ENCODE measurements at places on chromosomes 16 and 17. TPM values are rescaled to one million over a fixed set of nuclear protein-coding genes. Genes with fewer than 3 reads are reported as not detected.

The GPR142 gene
- not detected for total RNA-seq

The CD300LG gene
- total RNA-seq = not detected

The VAT1L gene
- not detected for total RNA-seq

The TMC7 gene
- not detected for total RNA-seq

The ZG16 gene
- total RNA-seq = not detected

The PARD6A gene
- 11.5 TPM for total RNA-seq

The MRPS34 gene
- total RNA-seq = 179 TPM

The P3H4 gene
- 8.6 TPM for total RNA-seq

The TMEM114 gene
- not detected for total RNA-seq

The OR1F1 gene
- not detected for total RNA-seq

The ANKRD40CL gene
- total RNA-seq = not detected

The SULT1A1 gene
- 9.9 TPM for total RNA-seq

DNA sequence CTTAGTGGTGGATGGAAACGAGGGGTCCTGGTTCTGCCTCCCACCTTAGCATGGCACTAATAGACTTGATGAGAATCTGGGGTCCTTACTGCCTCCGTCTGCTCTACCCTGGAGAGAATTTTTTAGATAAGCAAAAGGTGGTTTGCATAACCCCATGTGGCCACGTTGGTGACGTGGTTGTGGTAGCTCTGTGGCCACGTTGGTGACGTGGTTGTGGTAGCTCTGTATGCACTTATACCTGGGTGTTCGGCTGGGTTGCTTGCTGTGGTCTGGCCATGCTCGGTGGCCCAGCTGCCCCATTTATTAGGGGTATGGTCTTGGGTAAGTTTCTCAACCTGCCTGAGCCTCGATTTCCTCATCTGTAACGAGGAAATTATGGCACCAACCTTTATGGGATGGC, 13.0 kb downstream of the SPIRE2 start:
- H3K4me3 ChIP-seq = no peak overlapping the region
- H3K27me3 ChIP-seq = no peaks in the 10 kb centered on the region
- DNase-seq = peak; percentile 31

DNA sequence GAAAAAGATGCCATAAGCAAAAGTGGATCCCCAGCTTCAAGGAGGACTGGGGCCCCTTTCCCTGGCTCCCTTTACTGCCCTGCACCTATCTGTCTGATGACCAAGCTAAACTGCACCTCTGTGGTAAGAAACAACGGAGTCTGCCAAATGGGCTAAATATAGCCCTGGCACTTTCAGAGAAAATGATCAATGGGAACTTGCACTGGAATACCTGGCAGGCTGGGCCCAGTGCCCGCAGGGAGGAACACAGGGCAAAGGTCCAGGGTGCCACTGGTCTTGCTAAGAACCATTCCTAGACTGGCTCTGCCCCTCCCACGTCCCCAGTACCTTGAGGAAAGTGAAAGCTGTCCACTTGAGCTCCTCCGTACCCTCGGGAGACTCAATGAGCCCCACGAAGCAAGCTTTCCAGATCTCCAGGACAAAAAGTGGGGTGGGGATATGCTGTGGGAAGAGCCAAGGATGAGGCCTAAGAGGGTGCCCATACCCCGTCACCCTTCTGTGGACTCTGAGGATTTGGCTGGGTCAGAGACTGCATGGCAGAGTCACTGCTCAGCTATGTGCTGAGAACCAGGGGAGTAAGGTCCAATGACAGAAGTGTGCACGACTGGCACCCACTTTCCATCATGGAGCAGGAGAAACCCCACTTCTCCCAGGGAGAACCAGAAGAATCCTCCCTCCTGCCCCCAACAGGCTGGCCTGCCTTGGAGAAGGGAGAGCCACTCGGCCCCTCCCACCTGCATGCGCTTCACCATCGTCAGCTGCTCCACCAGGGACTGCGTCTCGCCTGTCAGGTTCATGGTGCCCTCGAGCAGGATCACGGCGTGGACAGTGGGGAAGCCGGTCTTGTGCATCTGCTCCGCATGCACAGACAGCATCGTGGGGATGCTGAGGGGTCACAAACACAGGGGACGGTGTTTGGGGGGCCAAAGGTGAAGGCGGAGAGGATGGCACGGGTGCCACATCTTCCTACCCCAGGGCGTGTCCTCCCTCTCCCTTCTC, 17.4 kb downstream of the CSF3 start:
- no peak for DNase-seq
- H3K36me3 ChIP-seq = peaks cover 47% of the 10 kb centered on the region
- H3K27me3 ChIP-seq = no peaks in the 10 kb centered on the region
- no peaks in the 10 kb centered on the region for H3K4me1 ChIP-seq
- no peak overlapping the region for H3K4me3 ChIP-seq

DNA sequence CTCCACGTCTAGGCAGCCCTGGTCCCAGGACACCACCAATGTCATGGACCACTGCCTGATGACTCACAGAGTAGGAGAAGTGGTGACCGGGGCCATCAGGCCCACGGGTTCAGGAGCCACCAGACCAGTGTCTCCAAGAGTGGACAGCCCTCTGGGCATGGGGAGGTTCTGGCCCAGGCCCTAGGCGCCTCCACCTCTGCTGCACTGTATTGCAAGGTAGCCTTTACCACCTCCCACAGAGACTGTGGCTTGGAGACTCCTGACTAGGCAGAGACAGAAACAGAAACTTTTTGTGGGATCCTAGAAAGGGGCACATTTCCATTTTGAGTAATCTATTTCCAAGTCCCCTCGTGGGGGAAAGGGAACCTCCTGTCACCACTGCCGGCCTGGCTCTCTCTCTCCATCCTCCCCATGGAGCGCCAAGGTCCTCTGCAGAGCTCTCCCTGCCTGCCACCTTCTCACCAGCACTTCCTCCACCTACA, 2.9 kb downstream of the CDIP1 start:
- H3K27ac ChIP-seq = peak overlapping the region; percentile 40
- H3K27me3 ChIP-seq = no peaks in the 10 kb centered on the region
- peak overlapping the region; percentile 24 for H3K4me3 ChIP-seq
- DNase-seq = no peak
- peaks cover 42% of the 10 kb centered on the region for H3K36me3 ChIP-seq
- H3K4me1 ChIP-seq = peaks cover 38% of the 10 kb centered on the region

DNA sequence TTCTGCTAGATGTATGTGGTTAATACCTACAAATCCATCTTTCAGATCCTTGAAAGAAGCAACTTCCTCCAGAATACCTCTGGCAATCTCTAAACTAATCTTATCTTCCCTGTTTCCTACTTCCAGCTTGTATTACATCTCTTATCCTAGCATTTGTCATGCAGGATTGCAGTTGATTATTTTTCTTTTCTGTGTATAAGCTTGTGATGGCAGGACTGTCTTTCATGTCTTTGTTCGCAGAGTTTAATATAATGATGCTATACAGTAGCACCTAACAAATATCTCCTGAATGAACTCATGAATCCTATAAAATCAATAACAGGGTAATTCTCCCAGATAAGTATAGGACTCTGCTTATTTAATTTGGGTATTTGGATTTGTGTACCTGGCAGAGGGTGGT, 12.2 kb upstream of the UBE2G1 start:
- no peaks in the 10 kb centered on the region for H3K36me3 ChIP-seq
- H3K27ac ChIP-seq = peak overlapping the region; percentile 25
- no peak overlapping the region for H3K4me3 ChIP-seq
- no peak for DNase-seq
- peaks cover 33% of the 10 kb centered on the region for H3K4me1 ChIP-seq

DNA sequence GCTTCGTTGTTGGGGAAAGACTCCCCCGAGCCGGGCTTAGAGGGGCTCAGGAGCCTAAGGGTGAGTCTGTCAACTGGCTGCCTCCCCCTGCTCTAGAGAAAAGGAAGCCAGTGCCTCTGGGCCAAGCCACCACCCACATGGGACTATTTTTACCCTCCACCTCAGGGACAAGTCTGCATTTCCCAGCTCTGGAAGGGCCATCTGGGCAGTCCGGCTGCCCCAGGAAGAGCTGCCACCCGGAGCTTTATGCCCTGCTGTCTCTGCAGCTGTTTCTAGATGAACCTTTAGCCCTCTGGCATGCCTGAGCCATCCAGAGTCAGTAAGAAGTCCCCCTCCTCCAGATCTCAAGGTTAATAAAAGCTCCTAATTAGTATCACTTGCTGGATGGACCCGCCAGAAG, 5.3 kb upstream of the RPRML start:
- no peak for DNase-seq
- no peak overlapping the region for H3K27ac ChIP-seq
- no peaks in the 10 kb centered on the region for H3K36me3 ChIP-seq
- H3K4me1 ChIP-seq = peaks cover 2% of the 10 kb centered on the region
- H3K27me3 ChIP-seq = peaks cover 29% of the 10 kb centered on the region

DNA sequence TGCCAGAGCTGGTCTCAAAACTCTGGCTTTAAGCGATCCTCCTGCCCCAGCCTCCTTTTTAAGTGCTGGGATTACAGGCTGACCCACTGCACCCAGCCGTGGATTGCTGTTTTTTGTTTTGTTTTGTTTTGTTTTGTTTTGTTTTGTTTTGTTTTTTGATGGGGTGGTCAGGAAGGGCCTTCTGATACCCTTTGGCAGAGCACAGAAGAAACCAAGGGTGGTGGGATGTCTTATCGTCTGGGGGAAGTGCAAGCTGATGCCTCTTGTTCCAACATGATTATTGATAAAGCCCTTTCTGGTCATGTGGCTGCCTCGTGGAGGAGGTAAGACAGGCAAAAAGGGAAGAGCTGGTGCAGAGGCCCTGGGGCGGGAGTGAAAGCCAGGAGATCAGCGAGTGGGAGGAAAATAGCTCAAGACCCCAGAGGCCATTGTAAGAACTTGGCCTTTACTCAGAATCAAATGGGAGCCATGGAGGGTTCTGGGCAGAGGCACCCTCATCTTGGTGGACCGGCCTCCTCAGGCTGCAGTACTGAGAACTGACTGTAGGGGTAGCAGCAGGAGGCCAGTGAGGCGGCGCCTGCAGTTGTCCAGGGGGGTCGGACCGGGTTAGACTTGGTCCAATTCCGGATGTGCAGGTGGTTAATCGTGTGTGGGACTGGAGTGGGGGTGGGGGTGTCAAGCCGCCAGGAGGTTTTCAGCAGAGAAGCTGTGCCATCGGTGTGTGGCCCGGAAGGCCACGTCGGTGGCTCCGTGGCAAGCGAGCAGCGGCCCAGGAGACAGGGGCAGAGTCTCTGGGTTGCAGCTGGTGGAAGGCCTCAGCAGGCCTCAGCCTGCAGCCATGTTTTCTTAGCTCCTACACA, 84.4 kb upstream of the GSE1 start:
- no peak for DNase-seq
- H3K27ac ChIP-seq = no peak overlapping the region
- H3K36me3 ChIP-seq = no peaks in the 10 kb centered on the region
- H3K4me3 ChIP-seq = no peak overlapping the region
- H3K27me3 ChIP-seq = peaks cover 2% of the 10 kb centered on the region

DNA sequence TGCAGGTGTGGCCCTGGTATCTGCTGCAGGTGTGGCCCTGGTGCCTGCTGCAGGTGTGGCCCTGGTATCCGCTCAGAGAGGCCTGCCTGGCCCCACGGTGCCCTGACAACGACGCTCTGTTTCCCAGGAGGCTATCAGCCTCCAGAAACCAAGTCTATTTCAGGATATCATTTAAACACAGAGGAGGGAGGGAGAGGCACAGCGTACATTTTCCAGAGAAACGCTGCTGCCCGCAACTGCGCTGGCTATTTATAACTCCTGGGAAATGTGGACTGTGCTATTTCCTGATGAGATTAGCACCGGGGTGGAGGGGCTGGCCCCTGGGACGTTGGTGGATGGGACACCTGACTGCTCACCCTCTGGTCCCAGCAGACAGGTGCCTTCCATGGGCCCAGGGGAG, 22.5 kb downstream of the TIMM22 start:
- no peak overlapping the region for H3K4me3 ChIP-seq
- no peaks in the 10 kb centered on the region for H3K4me1 ChIP-seq
- no peaks in the 10 kb centered on the region for H3K27me3 ChIP-seq

DNA sequence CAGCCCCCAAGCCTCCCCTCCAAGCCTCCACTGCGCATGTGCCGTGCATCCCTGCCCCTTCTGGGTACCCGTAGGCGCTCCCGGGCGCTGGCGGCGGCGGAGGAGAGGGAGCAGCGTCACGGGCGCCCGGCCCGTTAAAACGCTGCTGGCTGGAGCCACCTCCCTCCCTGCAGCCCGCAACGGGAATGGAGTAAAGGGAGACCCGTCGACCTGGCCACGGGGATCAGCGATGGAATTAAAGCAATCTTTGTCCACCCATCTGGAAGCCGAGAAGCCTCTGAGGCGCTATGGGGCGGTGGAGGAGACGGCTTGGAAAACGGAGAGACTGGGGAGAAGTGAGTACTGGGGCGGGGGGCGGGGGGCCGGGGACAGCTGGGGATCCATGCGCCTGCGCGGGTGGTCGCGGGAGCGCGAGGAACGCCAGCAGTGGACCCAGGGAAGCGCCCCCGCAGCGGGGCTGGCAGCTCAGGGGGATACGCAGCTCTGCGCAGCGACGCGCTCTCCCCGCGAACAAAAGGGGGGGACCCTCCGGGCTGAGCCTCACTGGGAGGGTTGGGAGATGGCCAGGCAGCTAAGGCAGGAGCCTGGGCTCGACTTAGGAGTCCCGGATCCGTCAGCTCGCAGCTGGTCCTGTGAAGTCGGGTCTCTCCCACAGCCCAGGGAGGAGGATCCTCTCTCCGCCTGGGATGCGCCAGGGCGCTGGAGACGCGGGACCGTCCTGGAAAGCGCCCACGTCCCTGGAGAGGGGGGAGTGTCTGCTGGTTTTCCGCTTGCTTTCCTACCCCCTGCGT, at the start of gene BMERB1:
Gene BMERB1, plus strand, starts transcription at position 164 of the 791 bp plus-strand sequence. Its CDS starts 66 bp downstream, at position 230.
- peaks cover 18% of the 10 kb centered on the region for H3K4me1 ChIP-seq
- H3K27me3 ChIP-seq = peaks cover 22% of the 10 kb centered on the region
- peak within 1 kb of the TSS; percentile 86 for H3K4me3 ChIP-seq
- peaks cover 4% of the 10 kb centered on the region for H3K36me3 ChIP-seq
- peak; percentile 33 for DNase-seq

- H3K27me3 ChIP-seq = peaks cover 16% of the 10 kb centered on the region
- no peak overlapping the region for H3K4me3 ChIP-seq
These were observed 3.8 kb downstream of the AXIN2 start for GRCh38 chr17:65557349-65558310.

- no peaks in the 10 kb centered on the region for H3K27me3 ChIP-seq
- H3K27ac ChIP-seq = no peak overlapping the region
- peaks cover 5% of the 10 kb centered on the region for H3K4me1 ChIP-seq
- no peak for DNase-seq
These were observed 12.9 kb downstream of the SPAG9 start for GRCh38 chr17:51107778-51108177.

DNA sequence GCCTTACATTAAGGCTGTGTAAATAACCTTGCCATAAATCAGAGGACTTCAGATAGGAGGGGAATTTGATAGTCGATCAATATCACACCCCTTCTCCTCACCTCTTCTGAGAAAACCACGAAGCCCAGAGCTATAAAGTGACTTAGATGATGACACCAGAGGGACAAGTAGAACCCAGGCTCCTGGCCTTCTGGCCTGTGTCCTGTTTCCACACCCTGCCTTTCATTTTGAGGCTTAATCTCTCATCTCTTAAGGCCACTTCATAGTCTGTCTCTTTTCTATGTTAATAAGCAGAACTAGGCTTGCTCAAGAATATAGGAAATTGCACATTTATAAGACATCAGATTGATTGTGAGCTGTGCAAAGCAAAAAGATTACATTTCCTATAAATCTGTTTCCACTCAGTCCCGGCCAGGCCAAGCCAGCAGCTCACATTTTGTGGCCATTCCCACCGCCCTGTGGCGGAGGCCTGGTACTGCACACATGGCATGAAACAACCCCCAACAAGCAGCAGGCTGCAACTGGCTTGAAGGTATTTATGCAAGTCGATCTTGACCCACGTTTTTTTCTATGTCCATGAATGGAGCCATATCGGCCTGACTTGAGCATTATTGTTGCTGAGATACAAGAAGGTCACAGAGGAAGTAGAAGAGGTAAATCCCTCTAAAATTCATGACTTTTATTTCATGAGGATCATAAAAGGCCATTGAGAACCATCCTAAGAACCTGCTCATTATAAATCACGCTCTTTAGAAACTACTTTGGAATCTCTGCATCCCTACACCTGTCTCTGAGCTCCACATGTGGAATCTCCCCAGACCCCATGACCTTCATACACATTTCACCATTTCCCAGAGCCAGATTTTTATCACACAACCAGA, 93.7 kb downstream of the PMP22 start:
- DNase-seq = peak; percentile 9
- no peaks in the 10 kb centered on the region for H3K4me1 ChIP-seq
- no peaks in the 10 kb centered on the region for H3K36me3 ChIP-seq
- H3K4me3 ChIP-seq = no peak overlapping the region

Measured in activated T-helper 2 cell treated with anti-CD3 and anti-CD28 coated beads, Interferon-gamma antibody, Interleukin-2, Interleukin-4, amounts not matched to agents 10 μg/mL and 5 μg/mL and 100 μg/mL, durations not matched to agents 14 hours and 24 hours and 36 hours (primary cell).